ENCODE measurements at places on chromosomes 4 and X.
A peak's percentile ranks its signal among the peaks of the same experiment; 100 is the strongest.

DNA sequence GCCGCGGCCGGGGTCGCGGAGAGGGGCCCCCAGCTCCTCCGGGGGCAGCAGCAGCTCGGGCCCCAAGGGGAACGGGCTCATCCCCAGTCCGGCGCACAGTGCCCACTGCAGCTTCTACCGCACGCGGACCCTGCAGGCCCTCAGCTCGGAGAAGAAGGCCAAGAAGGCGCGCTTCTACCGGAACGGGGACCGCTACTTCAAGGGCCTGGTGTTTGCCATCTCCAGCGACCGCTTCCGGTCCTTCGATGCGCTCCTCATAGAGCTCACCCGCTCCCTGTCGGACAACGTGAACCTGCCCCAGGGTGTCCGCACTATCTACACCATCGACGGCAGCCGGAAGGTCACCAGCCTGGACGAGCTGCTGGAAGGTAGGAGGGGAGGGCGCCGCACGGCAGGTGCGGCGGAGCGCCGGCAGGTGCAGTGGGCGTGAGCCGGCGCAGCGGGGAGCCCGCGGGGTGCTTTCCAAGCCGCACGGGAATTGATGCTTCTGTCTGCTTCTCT is 886 bp downstream of the DCLK2 start:
- peak; percentile 11 for DNase-seq

- DNase-seq: no peak
These were observed 20.1 kb downstream of the ENPP6 start for GRCh38 chr4:184197536-184198082.

GRCh38 chr4:48153791-48154550 is 19.9 kb upstream of the TXK start:
- DNase-seq: no peak

DNA sequence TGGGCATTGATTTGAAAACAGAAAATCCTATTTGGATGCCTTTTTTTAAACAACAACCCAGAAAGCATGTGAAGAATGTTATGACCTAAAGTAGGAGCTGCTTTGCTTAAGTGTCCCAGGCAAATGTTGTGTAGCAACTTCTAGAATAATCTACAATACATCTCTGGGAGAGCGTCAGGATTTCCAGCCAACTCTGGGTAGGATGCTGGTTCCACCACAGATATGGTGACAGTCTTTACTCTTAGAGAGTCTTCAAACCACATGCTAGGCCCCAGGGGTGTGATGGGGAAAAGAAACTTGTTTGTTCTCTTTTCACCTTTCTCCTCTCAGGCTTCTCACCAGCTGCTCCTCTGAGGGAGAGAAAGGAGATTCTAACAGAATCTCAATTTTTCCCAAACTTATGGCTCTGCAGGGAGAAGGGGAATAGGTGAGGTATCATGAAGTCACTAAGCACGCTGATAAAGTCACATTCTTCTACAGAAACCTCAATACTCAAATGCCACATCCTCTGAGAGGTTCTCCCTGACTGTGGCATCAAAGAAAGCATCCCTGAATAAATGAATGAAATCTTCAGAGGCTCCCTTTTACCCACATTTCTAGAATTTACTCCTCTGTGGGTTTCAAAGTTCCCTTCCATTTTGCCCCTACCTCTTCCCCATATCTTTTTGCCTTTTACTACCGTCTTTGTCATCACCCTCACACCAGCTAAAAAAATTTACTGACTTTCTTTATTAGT is 171.6 kb upstream of the RAI2 start:
- DNase-seq: no peak

GRCh38 chr4:112061207-112061817 is 83.9 kb upstream of the FAM241A start:
- no peak for DNase-seq

GRCh38 chr4:165367040-165367439 is 11.8 kb upstream of the CPE start:
- DNase-seq: no peak

GRCh38 chr4:142563682-142564291 is 282.3 kb downstream of the INPP4B start:
- no peak for DNase-seq

DNA sequence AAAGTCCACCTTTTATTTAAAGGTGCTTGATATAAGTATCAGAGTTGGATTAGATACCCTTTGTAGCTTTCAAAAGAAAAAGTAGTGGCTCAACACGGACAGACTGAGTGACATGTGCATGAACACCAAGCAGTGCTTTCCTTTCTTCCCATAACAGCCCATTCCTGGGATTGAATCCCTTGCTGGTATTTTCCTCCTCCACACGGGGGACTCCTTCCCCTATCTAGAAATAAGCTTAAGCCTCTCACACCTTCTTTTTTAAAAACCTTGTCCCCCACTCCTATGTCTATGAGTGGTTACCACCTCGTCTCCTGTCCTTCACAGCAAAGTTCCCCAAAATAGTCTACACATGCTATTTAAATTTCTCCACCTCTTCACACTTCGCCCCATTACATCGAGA is 5.1 kb downstream of the AP1S2 start:
- DNase-seq: no peak

DNA sequence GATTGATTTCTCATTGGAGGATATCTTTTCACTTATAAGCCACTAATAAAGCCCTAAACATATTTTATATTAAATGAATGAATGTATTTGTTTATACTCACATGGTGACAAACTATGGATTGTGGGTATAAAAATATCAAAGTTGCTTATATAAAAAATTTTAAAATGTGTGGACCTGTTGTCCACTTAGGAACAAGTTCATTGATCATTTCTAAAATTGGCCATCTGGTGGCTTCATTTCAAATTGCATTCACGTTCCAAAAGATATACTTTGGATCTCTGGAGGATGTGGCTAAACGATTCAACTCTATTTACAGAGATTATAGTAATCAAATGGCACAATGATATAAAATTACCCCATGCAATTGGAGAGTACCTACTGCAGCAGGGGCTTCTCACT is 32.5 kb downstream of the FSTL5 start:
- DNase-seq: no peak

GRCh38 chrX:136867518-136867917 is 13.0 kb downstream of the RBMX start:
- no peak for DNase-seq

GRCh38 chrX:152806035-152806434 is 24.5 kb downstream of the CETN2 start:
- DNase-seq: no peak

DNA sequence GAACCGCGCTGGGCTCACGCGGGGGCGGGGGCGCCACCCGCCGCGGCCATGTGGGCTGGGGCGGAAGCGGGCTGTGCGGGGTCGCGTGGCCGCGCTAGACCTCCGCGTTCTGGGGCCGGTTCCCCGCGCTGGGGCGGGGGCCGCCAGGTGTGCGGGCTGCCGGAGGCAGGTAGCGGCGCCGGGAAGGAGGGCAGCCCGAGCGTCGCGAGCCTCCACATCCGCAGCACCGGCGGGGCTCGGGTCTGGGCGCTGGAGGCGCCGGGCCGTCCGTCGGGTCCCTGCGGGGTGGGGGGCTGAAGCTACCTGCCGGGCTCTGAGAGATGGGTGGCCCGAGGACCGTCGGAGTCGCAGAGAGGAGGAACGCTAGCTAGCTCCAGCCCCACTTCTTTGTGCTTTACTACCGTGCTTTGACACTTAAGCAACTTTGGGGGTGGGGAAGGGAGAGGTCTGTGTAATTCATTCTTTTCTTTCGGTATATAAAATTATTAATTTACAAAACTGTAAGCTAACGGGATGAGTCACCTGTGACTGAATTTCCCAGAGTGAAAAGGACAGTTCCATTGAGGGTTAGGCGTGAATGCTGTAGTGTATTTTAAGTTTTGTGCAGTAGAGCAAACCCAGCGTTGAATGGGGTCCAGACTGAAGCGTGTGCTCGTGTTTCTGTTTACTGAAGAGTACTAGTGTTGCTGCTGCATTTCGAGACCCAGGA is 689 bp downstream of the METAP1 start:
- DNase-seq: no peak

- no peak for DNase-seq
These were observed 16.1 kb downstream of the AFP start for GRCh38 chr4:73451981-73452747.

- no peak for DNase-seq
These were observed 11.0 kb downstream of the EREG start for GRCh38 chr4:74375824-74376426.

GRCh38 chr4:95105983-95106382 is 348.2 kb downstream of the BMPR1B start:
- no peak for DNase-seq

- no peak for DNase-seq
These were observed 184.6 kb downstream of the UGT8 start for GRCh38 chr4:114783215-114783595.

DNA sequence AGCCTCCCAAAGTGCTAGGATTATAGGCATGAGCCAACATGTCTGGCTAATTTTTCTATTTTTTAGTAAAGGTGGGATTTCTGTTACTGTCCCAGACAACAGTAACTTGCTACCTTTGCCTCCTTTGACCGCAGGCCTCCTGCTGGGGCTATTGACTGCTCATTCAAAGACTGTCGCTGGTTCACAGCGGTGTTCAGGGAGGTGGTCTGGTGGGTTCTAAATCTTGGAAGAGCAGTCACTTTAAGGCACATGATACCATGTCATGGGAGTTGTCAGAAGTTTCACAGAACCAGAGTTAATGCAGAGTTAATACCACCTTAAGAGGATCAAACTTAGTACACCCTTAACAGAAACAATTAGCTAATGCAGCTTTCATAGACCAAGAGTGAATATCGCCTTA is 3.8 kb downstream of the ASMT start:
- DNase-seq: no peak

GRCh38 chrX:31233941-31234496 is 162.2 kb upstream of the FTHL17 start:
- DNase-seq: no peak

DNA sequence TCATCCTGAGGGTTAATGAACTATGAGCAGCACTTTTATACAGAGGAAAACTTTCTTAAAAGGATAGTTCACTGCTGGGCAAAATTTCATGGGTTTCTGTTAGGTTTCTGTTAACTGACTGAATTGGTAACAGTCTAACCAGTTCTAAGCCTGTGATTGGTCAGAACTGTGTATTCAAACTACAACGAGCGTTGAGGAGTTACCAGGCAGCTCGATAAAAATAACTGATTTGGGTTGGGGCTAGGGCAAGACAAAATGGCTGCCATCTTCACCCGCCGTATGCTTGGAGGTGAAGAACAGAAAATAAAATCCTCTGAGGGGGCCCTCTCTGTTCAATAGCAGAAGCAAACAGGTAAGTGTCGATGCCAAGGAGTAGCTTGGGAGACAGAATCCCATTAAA is 22.0 kb downstream of the FAM133A start:
- no peak for DNase-seq

DNA sequence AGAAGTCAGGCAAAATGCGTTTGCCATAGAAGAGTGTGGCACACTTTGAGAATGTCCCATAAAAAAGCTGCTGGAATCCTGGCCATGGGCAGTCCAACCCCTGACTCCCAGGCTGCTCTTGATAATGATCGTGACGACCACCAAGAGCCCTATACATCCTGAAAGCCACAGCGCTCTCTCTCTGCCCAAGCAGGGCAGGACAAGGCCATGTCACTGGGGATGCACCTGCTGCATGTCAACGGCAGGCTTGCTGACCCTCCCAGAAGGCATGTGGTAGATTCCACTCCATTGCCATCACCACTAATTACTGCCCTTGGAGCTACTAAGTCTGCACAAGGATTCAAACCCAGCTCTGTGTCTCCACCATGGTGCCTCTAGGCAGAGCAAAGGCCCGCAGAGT is 144.5 kb downstream of the EVC2 start:
- no peak for DNase-seq

- no peak for DNase-seq
These were observed 250.4 kb downstream of the TMA16 start for GRCh38 chr4:163744861-163745260.

DNA sequence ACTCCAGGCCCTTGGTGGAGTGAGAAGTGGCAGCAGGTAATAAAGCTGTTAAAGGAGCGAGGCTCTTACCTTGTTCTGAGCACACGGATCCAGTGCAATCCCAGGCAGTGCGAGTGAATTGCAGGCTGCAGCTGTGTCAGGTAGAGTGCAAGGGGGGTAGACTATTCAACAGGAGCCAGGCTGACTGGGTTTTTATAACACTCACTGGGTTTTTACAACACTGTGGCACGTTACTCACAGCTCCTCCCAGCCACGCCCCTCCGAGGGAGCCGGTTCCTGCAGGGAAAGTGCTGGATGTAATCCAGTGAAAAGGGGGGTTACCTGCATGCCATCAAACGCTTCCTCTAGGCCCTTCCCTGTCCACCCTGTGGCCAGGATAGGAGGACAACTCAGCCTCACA is 358 bp downstream of the FGFBP1 start:
- DNase-seq: no peak

GRCh38 chrX:23483396-23483795 is 148.7 kb downstream of the PTCHD1 start:
- DNase-seq: no peak

- DNase-seq: no peak
These were observed 132.5 kb downstream of the PTTG2 start for GRCh38 chr4:38092701-38093100.

DNA sequence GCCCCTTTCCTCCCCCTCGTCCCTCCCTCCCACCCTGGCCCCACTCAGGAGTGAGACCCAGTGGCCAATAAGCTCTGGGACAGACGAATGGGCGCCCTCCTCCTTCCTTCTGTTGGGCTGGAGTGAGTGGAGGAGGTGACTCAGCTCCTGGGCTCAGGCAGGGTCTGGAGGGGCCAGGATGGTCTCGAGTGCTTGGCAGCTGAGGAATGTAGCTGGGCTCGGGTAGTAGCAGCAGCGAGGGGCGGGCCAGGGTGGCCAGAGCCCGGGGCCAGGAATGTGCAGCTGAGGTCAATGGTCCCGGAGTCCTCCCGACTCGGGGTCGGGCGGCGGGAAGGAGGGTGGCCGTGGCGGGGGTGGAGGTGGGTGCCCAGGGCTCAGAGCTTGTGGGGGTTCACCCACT is 15.0 kb downstream of the G6PD start:
- DNase-seq: no peak

DNA sequence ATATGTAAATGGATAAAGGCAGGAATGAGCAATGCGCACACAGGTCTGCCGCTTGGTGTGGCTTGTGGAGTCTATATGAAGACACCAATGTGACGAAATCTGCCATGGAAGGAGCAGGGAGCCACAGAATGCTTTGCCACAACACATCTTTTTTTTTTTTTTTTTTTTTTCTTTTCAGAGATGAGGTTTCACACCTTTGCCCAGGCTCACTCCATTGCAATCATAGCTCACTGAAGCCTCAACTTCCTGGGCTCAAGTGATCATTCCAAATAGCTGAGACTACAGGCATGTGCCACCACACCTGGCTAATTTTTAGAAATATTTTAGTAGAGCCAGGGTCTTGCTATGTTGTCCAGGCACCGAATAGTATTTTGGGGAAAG is 17.4 kb upstream of the SLC34A2 start:
- no peak for DNase-seq

- no peak for DNase-seq
These were observed 306.4 kb downstream of the PTTG2 start for GRCh38 chr4:38266616-38267015.

DNA sequence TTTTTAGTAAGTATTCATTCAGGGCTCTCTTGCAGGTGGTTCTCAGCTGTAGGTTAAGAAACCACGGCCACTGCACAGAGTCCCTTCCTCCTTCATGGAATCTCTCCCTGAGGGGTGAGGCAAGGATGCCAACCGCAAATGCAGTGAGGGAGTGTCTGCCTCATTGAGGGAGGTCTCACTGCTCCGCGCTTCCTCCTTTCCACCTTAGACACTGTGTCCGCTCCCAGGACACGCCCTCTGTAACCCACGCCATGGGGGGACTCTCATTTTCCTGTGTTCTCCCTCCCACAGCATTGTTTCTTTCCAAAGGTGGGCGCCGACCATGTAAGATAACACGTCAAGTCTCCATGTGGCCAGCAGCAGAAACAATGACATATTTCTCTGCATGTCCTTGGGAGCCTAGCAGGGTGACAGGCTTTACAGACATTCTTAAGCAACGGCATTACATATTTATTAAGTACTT is 63.2 kb downstream of the SEPSECS start:
- DNase-seq: no peak
